Activated CD8-positive, alpha-beta memory T cell treated with anti-CD3 and anti-CD28 coated beads, Interleukin-2, amount 10 ng/mL, durations not matched to agents 7 days and 5 days (primary cell): ENCODE measurements at places on chromosomes 2 and 18. TPM values are rescaled to one million over a fixed set of nuclear protein-coding genes. Genes with fewer than 3 reads are reported as not detected.

DNA sequence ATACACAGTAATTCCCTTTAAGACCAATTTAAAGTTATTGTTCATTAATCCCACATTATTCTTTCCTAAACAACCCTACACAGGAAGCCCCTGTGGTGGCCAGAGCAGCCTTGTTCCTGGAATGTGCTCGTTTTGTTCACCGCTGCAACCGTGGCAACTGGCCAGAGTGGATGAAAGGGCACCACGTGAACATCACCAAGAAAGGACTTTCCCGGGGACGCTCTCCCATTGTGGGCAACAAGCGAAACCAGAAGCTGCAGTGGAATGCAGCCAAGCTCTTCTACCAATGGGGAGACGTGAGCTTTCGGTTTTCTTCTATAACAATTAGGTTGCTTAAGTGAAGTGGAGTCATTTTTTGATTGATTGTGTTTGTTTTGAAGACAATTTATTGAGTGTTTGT is 101.0 kb downstream of the UNC80 start:
- DNase-seq = no peak

The IL1RL2 gene
- not detected for total RNA-seq

DNA sequence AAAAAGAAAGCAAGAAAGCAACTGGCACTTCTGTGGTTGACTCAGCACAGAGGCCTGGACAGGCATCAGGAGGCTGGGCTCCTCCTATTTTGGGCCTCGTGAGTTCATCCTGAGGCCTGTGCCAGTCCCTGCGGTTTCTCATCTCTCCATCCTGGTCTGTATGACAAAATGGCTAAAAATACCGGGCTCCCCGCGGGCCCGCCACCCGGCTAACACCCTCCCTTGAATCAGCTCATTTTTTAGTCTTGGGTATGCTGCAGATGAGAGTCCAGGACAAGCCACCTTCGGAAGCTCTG is 62.3 kb upstream of the YWHAQ start:
- peak; percentile 51 for DNase-seq

DNA sequence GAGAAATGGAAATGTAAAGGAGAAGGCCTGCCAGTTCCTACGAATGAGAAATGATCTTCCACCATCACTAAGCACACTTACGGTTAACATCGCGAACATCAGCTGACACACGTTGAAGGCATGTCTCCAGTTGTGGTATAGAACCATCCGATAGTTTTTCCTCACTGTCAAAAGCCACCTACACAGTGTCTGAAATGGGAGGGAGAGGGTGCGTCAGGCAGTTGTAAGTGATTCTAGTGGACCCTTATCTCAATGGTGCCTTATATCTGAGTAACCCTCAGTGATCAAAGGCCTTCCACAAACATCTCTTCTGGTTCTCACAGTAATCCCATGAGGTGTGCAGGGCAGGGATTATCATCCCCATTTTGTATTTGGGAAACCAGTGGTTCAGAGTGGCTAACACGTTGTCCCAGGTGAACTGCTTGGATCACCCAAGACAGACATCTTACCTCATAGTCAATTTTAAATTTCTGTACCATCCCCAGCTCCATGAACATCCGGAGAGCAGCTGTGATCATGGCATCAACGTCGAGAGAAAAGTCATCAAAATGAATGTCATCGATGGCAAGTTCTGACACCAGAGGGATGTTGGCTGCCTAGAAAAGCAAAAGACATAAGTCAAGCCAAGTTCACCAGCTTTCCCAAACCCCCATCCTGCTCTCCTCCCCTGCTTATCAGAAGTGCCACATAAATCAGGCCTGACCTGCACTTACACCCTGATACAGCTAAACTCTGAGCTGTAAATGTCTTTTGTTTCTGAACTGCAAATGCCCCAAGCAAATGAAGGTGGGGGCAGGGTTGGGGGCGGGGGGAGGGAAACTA is 335.2 kb downstream of the AGPS start:
- no peak for DNase-seq

DNA sequence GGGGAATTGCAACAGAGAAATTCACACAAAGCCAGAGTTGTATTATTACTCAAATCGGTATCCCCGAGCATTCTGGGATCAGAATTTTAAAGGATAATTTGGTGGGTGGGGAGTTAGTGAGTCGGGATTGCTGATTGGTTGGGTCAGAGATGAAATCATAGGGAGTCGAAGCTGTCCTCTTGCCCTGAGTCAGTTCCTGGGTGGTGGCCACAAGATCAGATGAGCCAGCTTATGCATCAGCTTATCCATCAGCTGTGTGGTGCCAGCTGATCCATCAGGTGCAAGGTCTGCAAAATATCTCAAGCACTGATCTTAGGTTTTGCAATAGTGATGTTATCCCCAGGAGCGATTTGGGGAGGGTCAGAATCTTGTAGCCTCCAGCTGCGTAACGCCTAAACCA is 34.3 kb upstream of the ITM2C start:
- DNase-seq = no peak

DNA sequence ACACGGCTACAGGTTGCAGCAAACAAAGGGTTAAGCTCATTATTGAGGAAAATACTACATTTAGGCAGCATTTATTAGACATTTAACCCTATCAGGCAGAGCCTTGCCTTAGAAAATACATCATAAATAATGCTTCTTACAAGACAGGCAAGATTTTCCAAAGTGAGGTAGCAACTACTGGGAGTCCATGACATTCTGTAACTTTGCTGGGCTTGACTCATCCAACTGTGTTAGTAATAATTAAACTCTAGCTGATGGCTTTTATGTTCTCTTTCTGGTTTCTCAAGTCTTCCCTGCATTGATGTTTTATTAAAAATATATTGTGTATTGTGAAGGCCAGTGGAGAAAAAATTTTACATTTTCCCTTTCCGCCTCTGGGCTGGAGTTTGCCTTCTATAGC is 291.3 kb downstream of the AFF3 start:
- no peak for DNase-seq

DNA sequence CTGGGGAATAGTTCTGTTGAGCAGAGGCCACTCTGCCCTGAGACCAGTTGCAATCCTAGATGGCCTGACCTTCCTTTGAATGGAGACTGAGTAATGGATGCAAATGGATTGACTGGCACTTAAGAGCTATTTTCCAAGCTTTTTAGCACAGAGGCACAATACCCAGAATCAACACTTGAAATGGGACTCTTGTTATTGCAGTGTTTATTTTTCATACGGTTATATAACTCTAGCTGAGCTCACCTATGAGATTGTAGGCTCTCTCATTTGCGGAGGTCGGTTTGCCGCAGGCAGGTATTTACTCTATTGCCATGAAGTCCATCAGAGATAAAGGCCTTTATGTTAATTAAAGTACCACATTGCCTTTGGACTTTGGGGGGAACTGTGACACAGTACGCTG is 422.3 kb upstream of the CELF4 start:
- no peak for DNase-seq
